Trophoblast cell (in vitro differentiated cells and primary cell): ENCODE measurements at places on chromosomes 2 and 18.

DNA sequence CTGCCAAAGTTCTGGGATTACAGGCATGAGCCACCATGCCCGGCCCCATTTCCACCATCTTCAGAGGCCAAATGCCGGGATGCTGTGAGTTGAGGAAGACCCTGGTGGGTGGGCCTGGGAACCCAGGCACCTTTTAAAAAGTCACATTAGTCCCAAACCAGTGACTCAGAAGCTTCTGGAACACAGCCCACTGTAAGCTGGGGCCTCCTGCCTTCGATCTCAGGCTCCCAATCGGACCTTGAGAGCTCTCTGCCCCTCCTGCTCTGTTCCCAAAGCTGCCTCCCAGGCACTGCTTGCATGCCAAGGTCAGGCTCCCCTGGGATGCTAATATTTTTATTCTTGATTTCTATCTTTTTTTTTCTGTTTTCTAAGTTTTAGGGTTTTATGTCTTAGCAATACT is 4.2 kb downstream of the ADCY3 start:
- no peak for DNase-seq

- DNase-seq: no peak
Measured at GRCh38 chr2:19963386-19963785, 26.5 kb downstream of the WDR35 start.

GRCh38 chr2:75560768-75561565 is at the start of gene EVA1A:
Gene EVA1A, minus strand, starts transcription at chr2:75560939. Its CDS starts 42,799 bp downstream, at chr2:75518140.
- peak; percentile 95 for DNase-seq

DNA sequence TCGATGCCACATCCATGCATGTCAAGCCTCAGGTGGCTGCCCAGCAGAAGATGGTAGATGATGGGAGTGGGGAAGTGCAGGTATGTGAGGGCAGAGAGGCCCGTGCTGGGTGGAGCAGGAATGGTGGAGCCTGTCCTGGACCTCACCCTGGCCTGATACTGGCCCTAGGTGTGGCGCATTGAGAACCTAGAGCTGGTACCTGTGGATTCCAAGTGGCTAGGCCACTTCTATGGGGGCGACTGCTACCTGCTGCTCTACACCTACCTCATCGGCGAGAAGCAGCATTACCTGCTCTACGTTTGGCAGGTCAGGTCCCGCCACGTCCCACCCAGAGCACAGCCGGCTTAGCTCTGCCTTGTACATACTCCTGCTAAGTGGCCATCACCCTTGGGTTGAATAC is 13.0 kb downstream of the VIL1 start:
- no peak for DNase-seq

GRCh38 chr2:71813315-71813714 is 334.3 kb downstream of the CYP26B1 start:
- no peak for DNase-seq

DNA sequence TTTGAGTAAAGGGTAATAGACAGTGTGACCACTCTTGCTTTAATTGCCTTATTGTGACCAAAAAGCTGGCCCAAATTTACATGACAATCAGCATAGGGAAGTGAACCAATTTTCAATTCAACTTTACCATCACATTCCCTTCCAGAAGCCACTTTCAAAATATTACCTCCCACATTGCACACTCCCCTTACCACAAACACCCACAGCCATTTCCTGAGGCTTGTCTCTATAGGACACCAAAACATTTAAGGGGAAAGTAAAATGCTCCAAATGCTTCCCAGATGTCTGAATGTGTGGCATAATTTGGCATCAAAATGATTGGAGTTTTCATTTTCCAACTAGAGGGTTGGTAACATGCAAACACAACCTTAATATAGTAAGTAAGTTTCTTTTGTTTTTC is 616.1 kb downstream of the SLC4A3 start:
- no peak for DNase-seq

- DNase-seq: no peak
Measured at GRCh38 chr2:9401059-9401547, 22.2 kb downstream of the ITGB1BP1 start.

GRCh38 chr2:166335284-166335683 is 40.5 kb downstream of the SCN9A start:
- no peak for DNase-seq

- DNase-seq: no peak
Measured at GRCh38 chr2:120261387-120262006, 8.8 kb downstream of the RALB start.

GRCh38 chr2:180385601-180386201 is 378.6 kb upstream of the CWC22 start:
- DNase-seq: no peak

GRCh38 chr2:85747441-85747840 is 6.3 kb upstream of the ATOH8 start:
- DNase-seq: no peak

- DNase-seq: no peak
Measured at GRCh38 chr2:182682210-182682609, 33.8 kb upstream of the DNAJC10 start.

GRCh38 chr2:127419448-127420038 is 1.3 kb downstream of the PROC start:
- DNase-seq: no peak

GRCh38 chr18:4276953-4277585 is 178.0 kb downstream of the DLGAP1 start:
- DNase-seq: no peak

- DNase-seq: peak; percentile 71
Measured at GRCh38 chr2:37552339-37552738, 119.1 kb downstream of the CDC42EP3 start.

DNA sequence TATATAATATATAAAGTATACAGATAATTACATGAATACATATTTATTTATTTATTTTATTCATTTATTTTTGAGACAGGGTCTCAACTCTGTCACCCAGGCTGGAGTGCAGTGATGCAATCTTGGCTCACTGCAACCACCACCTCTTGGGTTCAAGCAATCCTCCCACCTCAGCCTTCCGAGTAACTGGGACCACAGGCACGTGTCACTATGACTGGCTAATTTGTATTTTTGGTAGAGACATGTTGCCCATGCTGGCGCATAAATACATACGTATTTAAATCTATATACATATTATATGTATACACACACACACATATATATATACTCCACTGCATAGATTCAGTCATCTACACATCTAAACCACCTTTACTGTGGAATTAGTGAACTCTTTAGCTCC is 20.6 kb upstream of the NDUFV2 start:
- DNase-seq: no peak

DNA sequence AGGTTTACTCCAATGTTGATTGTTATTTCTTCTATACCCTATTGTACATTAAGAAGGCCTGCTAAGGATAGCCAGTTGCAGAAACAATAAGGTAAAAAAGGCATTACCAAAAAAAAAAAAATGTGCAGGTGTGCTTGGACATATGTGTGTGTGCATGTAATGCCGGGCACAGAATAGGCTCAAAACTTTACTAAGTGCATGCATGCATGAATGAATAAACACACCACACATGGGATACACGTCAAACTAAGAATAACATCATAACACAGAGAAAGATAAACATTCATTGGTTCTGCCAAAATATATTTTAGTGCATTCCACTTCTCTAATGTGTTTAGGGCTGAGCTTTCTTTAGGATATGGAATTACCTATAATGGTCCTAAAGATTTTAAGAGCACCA is 298.2 kb downstream of the TCF4 start:
- DNase-seq: no peak

GRCh38 chr2:203592470-203592869 is 57.4 kb upstream of the RAPH1 start:
- DNase-seq: no peak

- DNase-seq: no peak
Measured at GRCh38 chr2:99088017-99088416, 53.5 kb upstream of the C2orf15 start.

GRCh38 chr2:130390460-130391057 is 34.7 kb downstream of the PTPN18 start:
- no peak for DNase-seq

GRCh38 chr2:10732924-10733565 is 11.6 kb downstream of the ATP6V1C2 start:
- DNase-seq: no peak

DNA sequence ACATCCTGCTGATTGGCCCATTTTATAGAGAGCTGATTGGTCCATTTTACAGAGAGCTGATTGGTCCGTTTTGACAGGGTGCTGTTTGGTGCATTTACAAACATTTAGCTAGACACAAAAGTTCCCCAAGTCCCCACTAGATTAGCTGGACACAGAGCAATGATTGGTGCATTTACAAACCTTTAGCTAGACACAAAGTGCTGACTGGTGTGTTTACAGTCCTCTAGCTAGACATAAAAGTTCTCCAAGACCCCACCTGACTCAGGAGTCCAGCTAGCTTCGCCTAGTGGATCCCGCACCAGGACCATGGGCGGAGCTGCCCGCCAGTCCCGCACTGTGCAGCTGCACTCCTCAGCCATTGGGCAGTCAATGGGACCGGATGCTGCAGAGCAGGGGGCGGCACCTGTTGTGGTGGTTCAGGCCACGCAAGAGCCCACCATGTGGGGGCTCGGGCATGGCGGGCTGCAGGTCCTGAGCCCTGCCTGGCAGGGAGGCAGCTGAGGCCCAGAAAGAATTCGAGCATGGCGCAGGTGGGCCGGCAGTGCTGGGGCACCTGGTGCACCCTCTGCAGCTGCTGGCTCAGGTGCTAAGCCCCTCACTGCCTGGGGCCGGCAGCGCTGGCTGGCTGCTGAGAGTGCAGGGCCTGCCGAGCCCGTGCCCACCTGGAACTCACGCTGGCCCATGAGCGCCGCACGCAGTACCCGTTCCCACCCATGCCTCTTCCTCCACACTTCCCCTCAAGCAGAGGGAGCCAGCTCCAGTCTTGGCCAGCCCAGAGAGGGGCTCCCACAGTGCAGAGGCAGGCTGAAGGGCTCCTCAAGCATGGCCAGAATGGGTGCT is 713.2 kb upstream of the GYPC start:
- no peak for DNase-seq

DNA sequence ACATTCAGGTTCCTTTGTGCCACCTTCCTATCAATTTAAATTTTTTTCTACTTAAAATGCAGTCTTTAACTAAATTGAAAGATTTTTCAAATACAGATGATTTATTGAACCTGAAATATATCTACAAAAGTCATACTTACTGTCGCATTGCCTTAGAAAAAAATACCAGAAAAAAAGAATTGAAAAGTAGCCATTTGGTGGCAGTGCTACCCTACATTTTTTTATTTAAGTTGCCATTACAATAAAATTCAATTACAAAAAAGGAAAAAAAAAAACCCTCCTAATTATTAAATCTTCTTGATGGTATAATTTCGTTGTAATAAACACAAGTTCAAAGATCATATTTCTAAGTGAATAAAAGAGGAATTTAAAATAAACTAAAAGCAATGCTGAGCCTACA is 43.4 kb downstream of the DSC3 start:
- DNase-seq: no peak

DNA sequence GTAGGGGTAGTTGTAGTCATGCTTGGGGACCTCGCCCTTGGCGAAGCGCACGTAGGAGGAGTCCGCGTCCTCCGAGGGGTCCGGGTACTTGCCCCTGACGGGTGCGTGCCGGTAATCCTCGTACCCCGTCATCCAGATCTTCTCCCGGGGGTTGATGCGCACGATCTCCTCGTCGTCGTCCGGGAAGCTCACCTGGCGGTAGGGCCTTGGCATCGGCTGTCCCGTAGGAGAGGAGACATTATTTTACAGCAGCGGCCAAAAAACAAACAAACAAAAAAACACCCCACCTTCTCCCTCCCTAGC is 86.3 kb downstream of the ACTR2 start:
- DNase-seq: no peak

DNA sequence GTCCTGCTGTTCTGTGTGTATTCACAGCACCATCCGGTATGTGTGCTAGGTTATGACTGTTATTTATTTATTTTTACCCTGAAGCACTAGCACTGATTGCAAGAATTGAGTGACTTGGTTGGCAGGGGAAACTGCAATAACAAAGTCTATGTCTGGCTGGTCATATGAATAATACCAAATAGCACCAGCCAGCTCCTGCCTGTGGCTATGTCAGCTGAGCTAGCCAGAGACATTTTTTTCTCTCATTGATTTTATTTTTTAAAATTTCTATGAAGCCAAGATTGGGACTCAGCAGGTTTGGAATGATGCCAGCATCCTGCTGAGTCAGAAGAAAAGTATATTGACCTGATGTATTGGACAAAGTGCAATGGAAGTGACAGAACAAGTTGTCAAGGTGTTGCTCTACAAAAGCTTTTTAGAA is 188.5 kb upstream of the CDH2 start:
- DNase-seq: peak; percentile 62

DNA sequence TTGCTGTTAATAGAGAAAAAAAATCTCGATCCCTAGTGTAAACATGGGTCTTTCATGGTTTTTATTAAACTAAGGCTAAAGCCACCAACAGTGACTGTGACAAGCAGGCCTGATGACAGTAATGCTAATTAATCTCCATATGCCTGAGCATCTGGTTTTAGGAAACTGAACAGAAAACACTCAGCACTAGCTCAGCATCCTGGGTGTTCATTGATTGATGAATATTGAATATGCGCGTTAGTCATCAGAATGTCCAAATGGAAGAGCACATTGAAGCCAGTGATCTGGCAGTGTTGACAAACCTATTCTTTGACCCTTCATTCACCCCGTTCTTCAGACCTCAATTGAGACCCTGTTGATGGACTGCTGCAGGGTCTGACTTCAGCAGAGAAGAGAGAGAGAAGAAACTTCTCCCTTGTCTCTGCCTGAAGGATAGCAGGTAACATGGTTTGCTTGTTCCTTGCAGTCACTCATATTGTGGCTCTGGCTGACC is 283.8 kb downstream of the RDH14 start:
- DNase-seq: no peak

- DNase-seq: no peak
Measured at GRCh38 chr2:230907361-230908091, 17.5 kb downstream of the GPR55 start.

DNA sequence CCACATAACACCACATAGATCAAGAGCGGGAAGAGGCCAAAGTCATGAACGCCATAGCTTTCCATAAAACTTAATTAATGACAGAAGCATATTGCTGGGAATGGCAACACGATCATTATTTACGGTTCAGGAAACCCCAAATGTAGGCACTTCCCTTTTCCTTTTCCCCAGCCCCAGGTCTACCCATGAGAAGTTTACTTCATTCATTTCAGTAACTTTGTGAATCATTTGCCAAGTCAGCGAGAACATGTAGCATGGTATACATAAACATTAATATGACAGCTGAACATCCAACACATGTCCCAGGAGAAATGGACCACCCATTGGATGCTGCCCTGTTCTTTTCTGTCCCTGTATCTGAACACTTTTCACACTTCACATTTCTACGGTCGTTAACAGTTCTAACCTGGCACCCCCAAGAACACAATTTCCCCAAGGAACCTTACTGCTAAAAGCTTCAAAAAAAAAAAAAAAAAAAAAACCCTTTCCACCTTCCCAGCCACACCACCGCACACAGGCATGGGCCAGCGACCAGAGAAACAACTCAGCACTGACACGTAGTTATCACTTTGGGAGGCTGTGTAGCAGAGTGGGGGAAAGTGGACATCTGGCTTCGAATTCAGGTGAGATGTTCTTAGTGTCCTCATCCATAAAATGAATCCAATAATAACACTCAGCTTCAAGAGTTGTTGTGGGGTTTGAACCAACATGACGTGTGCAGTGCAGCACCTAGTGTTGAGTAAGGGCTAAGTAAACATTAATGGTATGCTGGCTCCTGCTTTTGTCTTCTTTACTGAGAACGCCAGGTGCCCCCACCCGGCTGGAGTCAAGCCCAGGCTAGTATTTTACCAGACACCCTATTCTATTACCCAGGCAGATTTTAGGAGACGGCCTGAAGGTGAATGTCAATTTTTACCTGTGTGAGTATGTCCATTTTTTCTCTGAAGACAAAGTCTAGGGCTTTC is 371.5 kb downstream of the LNPK start:
- peak; percentile 7 for DNase-seq
